ENCODE measurements at places on chromosomes 1 and 21.

- no peak for DNase-seq
- H3K4me1 ChIP-seq, result no peaks in the 10 kb centered on the region
- H3K27me3 ChIP-seq, result no peaks in the 10 kb centered on the region
- no peaks in the 10 kb centered on the region for H3K36me3 ChIP-seq
These were observed 124.8 kb downstream of the TNR start for GRCh38 chr1:175618559-175618958.

DNA sequence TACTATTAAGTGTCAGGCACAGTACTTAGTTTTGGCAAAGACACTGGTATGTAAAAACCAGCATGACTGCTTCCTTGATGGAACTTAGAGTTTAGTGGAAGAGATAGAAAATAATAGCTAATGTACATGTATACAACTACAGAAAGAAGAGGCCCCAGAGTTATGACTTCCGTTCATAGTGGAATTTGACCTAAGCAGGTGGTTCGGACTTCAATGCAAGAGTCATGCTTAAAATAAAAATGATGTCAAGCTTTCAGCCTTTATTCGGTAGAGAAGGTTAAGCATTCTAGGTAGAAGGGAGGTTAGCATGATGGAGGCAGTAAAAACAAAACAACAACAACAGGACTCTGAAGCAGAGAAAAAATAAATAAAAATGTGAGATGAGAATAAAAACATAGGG lies 165.9 kb downstream of the KCNT2 start:
- no peak overlapping the region for H3K4me3 ChIP-seq
- no peak for DNase-seq
- no peak overlapping the region for H3K27ac ChIP-seq
- no peaks in the 10 kb centered on the region for H3K4me1 ChIP-seq
- no peaks in the 10 kb centered on the region for H3K36me3 ChIP-seq
- no peaks in the 10 kb centered on the region for H3K27me3 ChIP-seq

DNA sequence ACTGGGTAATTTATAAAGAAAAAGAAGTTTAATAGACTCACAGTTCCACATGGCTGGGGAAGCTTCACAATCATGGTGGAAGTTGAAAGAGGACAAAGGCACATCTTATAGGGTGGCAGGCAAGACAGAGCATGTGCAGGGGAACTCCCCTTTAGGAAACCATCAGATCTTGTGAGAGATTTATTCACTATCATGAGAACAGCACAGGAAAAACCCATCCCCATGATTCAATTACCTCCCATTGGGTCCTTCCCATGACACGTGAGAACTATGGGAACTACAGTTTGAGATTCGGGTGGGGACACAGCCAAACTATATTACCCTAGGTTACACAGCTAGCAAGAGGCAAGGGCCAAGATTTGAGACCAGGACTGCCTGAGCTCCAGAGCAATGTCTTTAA lies 30.4 kb upstream of the SOX13 start:
- no peaks in the 10 kb centered on the region for H3K36me3 ChIP-seq
- peaks cover 10% of the 10 kb centered on the region for H3K4me1 ChIP-seq
- H3K4me3 ChIP-seq, result no peak overlapping the region
- H3K27me3 ChIP-seq, result no peaks in the 10 kb centered on the region

- H3K4me1 ChIP-seq, result no peaks in the 10 kb centered on the region
- peaks cover 6% of the 10 kb centered on the region for H3K36me3 ChIP-seq
- no peak overlapping the region for H3K4me3 ChIP-seq
These were observed 171.9 kb downstream of the SMYD3 start for GRCh38 chr1:246335151-246335550.

- peaks cover 9% of the 10 kb centered on the region for H3K4me1 ChIP-seq
- no peaks in the 10 kb centered on the region for H3K27me3 ChIP-seq
- H3K4me3 ChIP-seq, result peak overlapping the region; percentile 5
- H3K36me3 ChIP-seq, result no peaks in the 10 kb centered on the region
These were observed 27.0 kb upstream of the TIAM1 start for GRCh38 chr21:31370893-31371544.

DNA sequence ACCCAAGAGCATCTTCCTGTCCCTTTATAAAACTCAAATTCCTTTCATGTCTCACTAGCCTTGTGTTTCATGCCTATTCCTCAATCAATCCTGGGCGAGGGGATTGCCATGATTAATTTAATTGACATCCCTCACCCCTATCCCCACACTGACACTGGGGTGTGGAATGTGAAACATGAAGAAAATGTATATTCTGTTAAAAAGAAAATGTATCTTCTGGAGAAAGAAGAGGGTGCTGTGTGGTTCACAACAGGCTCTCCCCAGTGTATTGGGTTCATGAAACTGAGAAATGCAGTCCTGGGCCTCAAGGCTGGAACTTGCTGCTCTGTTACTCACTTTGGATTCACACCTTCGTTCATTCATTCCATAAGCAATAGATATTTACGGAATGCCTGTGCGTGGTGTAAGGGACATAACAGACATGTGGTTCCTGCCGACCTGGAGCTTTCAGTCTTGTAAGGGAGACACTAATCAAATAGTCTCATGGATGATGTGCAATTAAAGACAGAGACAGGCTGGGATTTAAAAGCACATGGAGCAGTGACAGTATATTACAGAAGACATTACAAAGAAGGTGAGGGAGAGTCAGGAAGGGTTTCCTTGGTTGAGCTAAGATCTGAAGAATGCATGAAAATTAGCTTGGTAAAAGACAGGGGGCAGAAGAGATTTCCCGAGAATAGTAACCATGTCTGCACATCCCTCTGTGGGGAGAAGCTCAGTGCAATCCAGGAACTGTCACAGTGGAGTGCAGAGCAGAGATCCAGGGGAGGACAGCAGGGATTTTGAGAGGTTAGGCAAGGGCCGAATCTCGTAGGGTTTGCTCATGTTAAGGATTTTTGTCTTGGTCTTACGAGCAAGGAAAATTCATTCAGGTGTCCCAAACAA lies 32.1 kb downstream of the SERTAD4 start:
- peaks cover 17% of the 10 kb centered on the region for H3K4me1 ChIP-seq
- peak overlapping the region; percentile 61 for H3K27ac ChIP-seq
- no peaks in the 10 kb centered on the region for H3K36me3 ChIP-seq
- H3K27me3 ChIP-seq, result peaks cover 15% of the 10 kb centered on the region
- DNase-seq, result peak; percentile 14

DNA sequence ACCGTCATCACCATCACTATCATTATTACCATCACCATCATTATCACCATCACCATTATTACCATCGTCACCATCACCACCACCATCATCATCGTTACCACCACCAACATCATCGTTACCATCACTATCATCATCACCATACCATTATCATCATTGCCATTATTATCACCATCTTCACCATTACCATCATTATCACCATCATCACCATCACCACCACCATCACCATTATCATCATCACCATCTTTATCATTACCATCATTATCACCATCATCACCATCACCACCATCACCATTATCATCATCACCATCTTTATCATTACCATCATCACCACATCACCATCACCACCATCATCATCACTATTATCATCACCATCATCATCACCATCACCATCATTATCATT lies 112.9 kb downstream of the AJAP1 start:
- no peak overlapping the region for H3K4me3 ChIP-seq
- no peaks in the 10 kb centered on the region for H3K27me3 ChIP-seq
- H3K36me3 ChIP-seq, result no peaks in the 10 kb centered on the region
- H3K27ac ChIP-seq, result no peak overlapping the region
- DNase-seq, result no peak
- no peaks in the 10 kb centered on the region for H3K4me1 ChIP-seq

DNA sequence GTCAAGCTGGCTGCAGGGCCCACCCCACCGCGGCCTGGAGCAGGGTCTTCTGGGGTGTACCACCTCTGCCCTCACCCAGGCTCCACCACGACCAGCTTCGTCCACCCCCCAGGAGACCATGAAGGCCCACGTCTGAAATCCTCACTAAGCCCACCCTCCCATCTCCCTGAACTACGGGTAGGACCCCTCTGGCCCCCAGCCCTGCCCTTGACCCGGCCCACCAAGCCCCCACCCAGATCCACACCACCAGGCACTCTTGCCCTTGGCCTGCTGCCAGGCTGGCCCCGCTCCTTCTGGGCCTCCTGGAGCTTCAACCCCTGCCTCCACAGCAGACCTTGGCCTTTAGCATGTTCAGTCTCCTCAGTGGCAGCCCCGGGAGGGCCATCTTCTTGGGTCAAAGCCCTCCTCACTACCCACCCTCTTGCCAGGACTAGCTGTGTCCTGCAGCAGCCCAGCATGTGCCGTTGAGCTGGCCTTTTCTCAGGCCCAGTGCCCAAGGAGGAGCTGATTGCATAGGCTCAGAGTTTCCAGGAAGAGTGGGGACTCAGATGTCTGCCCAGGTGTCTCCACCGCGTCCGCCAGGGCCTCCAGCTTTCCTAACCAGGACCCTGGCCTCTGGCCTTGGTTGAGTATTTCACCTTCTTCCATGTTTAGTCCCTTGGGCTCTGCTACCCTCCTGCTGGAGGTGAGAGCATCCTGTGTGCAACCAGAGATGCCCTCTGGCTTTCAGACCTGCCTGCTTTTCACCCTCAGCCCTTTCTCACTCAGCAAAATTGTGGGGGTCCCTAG lies 17.7 kb upstream of the SAMD11 start:
- H3K36me3 ChIP-seq, result peaks cover 2% of the 10 kb centered on the region
- peaks cover 37% of the 10 kb centered on the region for H3K4me1 ChIP-seq
- DNase-seq, result no peak
- H3K27ac ChIP-seq, result no peak overlapping the region
- peaks cover 18% of the 10 kb centered on the region for H3K27me3 ChIP-seq
- H3K4me3 ChIP-seq, result no peak overlapping the region

DNA sequence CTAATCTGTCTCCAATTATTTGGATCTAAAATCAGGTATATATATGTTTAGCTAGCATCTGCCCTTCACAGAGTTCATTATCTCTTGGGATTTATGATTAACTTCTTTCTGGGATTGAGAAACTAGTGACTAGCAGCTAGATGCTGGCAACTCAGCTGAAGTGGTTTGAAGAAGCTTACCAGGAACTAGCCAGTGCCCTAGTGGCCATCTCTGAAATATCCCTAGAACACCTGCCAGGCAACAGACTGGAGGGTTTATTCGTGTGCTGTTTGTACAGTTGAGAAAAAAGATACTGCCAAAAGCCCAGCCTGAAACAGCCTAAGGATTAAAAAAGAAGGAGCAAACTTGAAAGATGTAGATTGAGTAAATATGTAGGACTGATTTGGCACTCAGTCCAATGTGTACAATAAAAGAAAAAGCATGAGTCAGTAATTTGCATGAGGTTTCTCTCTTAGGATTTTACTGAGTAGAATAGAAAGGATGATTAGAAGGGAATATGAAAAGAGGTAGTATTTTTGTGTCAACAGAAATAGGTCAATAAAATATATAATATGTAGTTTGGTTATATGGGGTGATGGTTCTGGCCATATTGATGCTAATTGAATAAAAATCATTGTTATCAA lies 1144.6 kb upstream of the ADGRL2 start:
- no peak overlapping the region for H3K27ac ChIP-seq
- H3K27me3 ChIP-seq, result no peaks in the 10 kb centered on the region
- no peaks in the 10 kb centered on the region for H3K4me1 ChIP-seq
- DNase-seq, result peak; percentile 25

DNA sequence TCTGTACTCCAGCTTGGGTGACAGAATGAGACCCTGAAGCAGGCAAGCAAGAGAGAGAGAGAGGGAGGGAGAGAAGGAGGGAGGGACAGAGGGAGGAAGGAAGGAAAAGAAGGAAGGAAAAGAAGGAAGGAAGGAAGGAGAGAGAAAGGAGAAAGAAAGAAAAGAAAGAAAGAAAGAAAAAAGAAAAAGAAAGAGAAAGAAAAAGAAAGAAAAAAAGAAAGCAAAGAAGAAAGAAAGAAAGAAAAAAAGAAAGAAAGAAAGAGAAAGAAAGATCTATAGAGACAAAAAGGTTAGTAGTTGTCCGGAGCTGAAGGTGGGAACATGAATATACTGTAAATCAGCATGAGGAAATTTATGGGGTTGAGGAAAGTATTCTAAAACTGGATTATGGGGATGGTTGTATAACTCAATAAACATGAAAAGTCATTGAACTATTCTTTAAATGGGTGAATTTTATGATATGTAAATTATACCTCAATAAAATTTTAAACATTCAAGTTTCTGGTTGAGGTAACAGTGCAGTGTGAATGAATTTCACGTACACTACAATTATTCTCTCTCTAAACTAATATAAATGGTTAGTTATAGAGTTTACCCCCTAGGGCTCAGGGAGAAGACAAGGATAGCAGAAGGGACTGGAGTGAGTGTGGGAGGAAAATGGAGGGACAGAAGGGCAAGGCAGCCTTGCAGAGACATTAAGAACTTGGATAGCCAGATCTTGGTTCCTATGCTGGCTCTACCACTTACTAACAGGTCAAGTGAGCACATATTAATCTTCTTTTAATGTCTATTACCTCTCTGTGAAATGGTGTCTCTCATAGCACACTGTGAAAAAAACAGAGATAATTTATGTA lies 24.8 kb upstream of the SERTAD4 start:
- no peaks in the 10 kb centered on the region for H3K4me1 ChIP-seq
- no peak overlapping the region for H3K27ac ChIP-seq
- H3K4me3 ChIP-seq, result no peak overlapping the region
- no peaks in the 10 kb centered on the region for H3K27me3 ChIP-seq
- H3K36me3 ChIP-seq, result no peaks in the 10 kb centered on the region

GRCh38 chr1:160460683-160461287 lies 60.4 kb downstream of the VANGL2 start:
- no peak overlapping the region for H3K27ac ChIP-seq
- peaks cover 3% of the 10 kb centered on the region for H3K4me1 ChIP-seq
- H3K36me3 ChIP-seq, result no peaks in the 10 kb centered on the region
- no peak overlapping the region for H3K4me3 ChIP-seq
- DNase-seq, result no peak

DNA sequence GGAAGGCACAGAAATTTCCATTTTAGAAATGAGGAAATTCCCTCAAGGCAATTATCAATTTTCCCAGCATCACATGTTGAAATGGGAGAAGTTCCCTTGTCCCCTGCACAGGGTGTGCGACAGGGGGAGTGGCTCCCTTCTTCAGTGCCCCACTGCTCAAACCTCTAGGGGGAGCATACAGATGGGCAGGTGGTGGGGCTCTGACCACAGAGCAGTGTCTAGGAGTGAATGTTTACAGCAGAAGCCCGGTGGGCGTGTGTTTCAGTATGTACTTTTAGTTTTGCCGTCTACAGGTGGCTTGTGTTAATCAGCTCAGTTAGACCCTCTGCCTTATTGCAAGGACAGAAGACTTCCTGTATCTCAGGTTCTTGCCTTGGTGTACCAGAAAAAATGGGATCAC lies 493.7 kb upstream of the PLXNA2 start:
- no peaks in the 10 kb centered on the region for H3K4me1 ChIP-seq
- no peaks in the 10 kb centered on the region for H3K36me3 ChIP-seq
- no peak overlapping the region for H3K27ac ChIP-seq
- no peak for DNase-seq
- H3K27me3 ChIP-seq, result no peaks in the 10 kb centered on the region

- peaks cover 2% of the 10 kb centered on the region for H3K4me1 ChIP-seq
- peaks cover 13% of the 10 kb centered on the region for H3K27me3 ChIP-seq
- DNase-seq, result no peak
- no peak overlapping the region for H3K4me3 ChIP-seq
- no peaks in the 10 kb centered on the region for H3K36me3 ChIP-seq
- H3K27ac ChIP-seq, result no peak overlapping the region
These were observed 575.5 kb downstream of the PTPRU start for GRCh38 chr1:29811727-29812407.

DNA sequence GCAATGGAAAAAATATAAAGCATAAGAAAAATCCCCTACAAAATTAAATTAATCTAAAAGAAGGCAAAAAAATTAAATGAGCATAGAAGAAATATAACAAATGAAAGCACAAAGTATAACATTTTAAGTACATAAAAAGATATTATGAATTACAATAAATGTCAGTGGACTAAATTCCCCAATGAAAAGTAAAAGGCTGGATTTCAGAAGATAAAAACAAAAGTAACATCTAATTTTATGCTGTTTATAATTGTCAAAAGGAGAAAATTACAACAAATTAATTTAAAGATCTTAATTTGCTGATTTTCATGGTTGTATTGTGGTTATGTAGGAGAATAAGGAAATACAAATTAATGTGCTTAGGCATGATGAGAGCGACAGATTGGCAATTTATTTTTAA lies 92.8 kb downstream of the NGF start:
- DNase-seq, result no peak
- H3K4me3 ChIP-seq, result no peak overlapping the region
- H3K27me3 ChIP-seq, result no peaks in the 10 kb centered on the region

Measured in mesenchymal stem cell (in vitro differentiated cells and primary cell).